ENCODE measurements at places on chromosomes 2 and 18.
A peak's percentile ranks its signal among the peaks of the same experiment; 100 is the strongest.

GRCh38 chr2:27800856-27801255 is 29.3 kb downstream of the MRPL33 start:
- no peak for DNase-seq

DNA sequence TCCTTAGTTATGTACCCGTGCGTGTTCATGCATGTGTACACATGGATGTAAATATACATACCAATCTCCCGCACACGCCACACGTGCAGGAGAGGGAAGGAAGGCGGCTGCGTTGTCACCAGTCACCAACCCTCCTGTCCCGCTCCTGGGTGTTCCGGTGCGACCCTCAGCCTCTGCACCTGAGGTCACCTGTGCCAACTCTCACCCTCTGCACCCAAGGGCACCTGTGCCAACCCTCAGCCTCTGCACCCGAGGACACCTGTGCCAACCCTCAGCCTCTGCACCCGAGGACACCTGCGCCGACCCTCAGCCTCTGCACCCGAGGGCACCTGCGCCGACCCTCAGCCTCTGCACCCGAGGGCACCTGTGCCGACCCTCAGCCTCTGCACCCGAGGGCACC is 192.8 kb upstream of the SALL3 start:
- no peak for DNase-seq

DNA sequence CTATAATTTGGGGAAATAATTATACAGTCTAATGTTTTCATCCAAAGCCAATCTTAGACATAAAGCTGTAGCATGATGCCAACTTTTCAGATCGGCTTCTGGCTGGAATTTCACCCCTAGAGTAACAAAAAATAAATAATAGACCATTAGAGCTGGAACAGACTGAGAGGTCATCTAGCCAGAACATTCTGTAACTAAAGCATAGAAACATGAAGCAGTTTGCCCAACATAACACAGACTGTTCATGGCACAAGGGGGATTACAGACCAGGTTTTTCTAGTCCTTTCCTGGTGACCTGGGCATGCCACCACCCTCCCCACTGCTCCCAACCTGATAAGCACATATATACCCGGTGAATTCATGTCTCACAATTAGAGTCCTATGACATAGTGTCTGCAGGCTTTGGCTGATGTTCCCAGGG is 116.4 kb upstream of the PPP1CB start:
- no peak for DNase-seq

GRCh38 chr2:84879584-84880394 is 1.1 kb downstream of the TRABD2A start:
- DNase-seq, result no peak

DNA sequence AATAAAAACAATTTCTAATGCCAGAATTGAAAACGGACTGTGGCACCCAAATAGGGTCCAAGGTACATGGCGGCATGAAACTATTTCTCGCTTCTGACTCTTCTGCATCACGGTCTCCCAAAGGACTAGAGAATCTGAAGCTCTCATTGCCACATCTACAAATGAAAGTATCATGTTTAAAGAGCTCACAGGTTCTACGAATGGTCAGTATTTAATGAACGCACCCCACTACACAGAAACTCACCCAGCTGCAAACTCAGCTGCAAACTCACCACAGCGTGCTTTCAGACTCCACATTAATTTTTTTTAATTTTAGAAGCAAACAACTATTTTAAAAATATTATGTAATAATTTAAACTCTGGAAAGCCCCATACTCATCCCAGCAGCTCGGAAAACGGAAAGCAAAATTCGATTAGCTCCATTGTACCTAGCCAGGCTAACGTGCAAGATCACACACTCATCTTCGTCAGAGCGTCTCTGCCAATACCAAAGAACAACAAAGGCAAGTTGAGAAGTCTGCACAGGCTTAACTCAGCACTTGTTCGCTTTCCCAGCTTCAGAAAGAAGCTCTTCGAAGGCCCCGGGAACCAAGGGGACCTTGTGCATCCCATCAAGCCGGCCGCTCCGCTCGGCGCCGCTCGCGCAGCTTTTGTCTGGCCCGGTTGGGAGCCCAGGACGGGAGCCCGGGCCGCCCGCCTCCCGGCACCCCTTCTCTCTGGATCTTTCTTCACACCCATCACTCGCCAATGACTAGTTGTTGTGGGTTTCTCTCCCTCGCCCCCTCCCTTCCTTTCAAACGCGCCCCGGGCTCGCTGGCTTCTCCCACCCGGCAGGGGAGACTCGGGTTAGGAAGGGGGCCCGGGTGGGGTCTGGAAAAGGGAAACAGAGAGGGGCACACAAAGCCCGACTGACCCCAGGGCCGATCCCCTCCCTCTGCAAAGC is 785 bp downstream of the CLASP1 start:
- peak; percentile 28 for DNase-seq

- no peak for DNase-seq
These were observed 634.6 kb downstream of the ADCYAP1 start for GRCh38 chr18:1539276-1539675.

GRCh38 chr2:33425586-33426031 is 50.8 kb upstream of the RASGRP3 start:
- DNase-seq, result no peak
